Right lobe of liver (tissue), 6 donors: ENCODE measurements at places on chromosomes 6 and 20.

DNA sequence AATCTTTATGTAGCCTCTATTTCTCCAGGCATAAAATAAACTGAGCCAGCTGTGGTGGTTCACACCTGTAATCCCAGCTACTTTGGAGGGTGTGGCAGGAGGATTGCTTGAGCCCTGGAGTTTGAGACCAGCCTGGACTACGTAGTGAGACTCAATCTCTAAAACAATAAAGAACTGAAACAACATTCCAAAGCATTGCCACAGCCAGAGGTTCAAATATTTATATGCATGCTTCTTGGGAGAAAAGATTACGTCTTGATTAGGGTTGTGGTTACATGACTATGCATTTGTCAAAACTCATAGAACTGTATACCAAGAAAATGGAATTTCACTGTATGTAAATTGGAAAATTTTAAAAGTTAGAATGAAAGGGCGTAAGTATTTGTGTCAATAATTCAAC, 27.7 kb upstream of the PAX1 start:
- no peak for DNase-seq

DNA sequence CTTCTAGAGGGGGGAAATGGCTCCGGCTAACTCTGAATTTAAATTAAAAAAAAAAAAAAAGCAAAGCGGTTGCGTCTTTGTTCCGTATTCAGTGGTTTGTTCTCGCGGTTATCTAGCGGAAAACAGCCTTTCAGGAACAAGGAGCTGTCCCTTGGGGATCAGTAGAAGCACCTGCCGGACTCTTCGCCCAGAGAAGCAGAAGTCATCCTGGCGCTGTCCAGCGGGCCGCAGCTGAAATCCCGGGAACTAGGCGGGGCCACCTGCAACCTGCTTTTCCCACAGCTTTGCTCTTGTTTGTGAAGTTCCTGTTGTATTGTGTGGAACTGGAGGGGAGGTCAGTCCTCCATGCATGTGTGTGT, 43.9 kb upstream of the GJE1 start:
- DNase-seq: peak; percentile 32

GRCh38 chr6:44201200-44201599, 15.5 kb upstream of the MYMX start:
- DNase-seq: no peak

DNA sequence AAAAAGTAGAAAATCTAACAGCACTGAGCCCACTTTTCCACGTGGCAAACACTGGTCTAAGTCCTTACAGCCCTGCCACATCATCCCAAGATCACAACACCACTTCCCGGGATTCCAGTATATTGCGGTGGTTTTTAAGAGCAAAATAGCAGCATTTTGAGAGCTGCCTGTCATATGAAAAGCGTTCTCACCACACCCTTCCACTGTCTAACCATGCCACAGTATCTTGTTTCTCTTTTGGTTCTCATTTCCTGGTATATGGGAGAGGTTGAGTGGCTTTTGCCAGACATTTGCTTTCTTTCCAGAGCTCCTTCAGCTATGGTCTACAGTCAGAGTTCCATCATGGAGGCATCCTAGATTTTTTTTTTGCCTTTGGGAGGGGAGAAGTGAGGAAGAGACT, 243.0 kb downstream of the TSHZ2 start:
- DNase-seq: no peak

DNA sequence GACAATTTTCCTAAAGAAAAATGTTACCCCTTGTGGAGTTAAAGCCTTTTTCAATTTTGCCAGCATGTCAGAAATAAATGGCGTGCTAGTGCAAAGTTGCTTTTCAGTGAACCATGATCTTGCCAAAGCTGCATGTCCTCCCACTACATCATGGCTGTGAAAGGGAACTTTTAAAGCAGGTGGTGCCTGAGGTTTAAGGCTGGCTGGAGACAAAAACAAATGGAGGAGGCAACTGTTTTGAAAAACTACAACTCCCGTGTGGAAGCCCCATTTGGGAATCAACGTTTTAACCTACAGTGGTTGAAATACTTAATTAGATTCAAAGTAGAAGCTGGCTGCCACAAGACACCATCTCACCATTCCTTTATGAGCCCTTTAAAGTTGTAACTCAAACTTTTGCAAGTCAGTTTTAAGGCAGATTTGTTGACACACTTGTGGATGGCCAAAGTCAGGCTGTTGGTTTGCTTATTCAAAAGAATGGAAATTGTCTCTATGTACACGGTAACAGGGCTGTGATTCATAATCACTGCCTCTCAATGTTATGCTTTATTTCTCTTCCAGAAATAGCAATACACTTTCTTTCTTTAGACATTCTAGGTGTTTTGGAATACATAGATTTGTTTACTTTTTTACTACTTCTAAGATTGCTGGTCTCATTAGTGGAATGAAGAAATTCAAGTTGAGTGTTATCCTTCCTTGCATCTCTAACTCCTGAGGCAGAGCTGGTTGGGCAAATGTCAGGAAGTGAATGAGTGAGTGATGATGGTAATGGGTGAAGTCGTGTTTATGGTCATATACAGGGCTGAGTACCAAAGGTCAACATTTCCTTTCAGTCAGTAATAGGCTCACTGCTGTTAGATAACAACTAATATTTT, 196.4 kb upstream of the GMDS start:
- no peak for DNase-seq

- DNase-seq: no peak
These were observed 4.9 kb upstream of the TOX2 start for GRCh38 chr20:43909720-43910119.

DNA sequence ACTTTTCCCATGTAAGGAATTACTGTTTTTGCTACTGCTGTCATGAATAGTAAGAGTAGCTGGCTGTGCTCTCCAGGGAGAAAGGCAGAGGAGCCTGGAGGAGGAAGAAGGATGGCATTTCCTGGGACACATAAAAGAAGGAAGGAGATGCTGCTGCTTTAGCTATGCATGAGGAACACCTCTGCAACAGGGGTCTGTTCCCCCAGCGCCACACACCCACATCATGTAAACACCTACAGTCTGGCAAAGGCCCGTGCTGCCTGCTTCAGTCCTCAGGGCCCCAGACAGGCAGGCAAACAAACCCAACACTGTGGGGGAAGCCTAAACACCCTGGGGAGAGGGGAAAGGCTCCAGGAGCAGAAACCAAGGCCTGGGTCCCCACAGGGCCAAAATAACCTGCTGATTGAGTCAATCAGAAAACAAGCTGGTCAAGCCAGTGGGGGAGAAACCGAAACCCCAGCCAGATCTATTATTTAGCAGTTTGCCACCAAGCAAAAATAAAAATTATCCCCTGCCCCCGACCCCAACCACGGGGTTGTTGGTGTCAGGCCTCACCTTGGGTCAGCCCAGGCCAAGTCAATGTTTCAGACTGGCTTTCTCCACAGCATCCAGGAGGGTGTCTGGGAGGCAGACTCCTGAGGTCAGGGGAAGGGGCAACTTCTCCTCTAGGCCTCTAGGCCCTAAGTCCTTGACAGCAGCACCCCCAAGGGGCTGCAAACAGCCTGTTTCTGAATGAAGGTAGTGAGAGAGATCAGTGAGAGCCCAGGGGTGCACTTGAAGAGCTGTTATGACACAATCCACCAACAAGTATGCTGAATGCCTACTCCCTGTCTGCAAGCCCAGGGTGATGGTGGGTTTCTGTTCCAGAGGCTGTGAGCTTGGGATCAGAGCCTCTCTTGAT, 34.6 kb upstream of the SCUBE3 start:
- no peak for DNase-seq

DNA sequence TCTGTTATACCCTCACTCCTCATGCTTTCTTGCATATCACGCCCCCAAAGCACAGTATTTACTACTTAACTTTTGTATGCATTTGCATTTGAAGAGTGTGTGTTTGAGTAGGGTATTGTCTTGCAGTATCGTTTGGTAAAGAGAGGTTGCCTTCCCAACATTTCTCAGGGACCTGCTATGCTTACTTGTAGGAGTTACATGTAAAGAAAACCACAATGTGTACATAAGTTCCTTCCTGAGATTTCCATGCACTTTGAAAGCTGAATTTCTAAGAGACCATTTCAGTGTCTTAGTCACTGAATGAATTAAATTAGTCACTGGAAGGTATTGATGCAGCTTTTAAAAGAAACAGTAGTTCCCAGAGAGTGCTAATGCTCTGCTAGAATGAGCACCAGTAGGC, 159.3 kb upstream of the LAMA2 start:
- no peak for DNase-seq

GRCh38 chr6:166673309-166673708, 46.3 kb upstream of the RPS6KA2 start:
- no peak for DNase-seq

- DNase-seq: no peak
These were observed 12.9 kb downstream of the VEGFA start for GRCh38 chr6:43782764-43783513.
